Keratinocyte (primary cell): ENCODE measurements at places on chromosomes 5 and 9. TPM values are rescaled to one million over a fixed set of nuclear protein-coding genes. Genes with fewer than 3 reads are reported as not detected.

Gene TENT4A
- 4.0 to 5.9 TPM (median 4.2 TPM) in 3 replicates for polyA plus RNA-seq

Gene NMUR2
- 0.05 TPM in 1 of 3 replicates, not detected in the others for polyA plus RNA-seq

Gene ADAMTS2
- not detected in 3 replicates for polyA plus RNA-seq

Gene BSPRY
- polyA plus RNA-seq: 0.41 to 0.54 TPM (median 0.54 TPM) in 3 replicates

Gene SPAG8
- polyA plus RNA-seq: 0.06 to 0.13 TPM (median 0.08 TPM) in 3 replicates

Gene CER1
- not detected in 3 replicates for polyA plus RNA-seq

Gene CEP120
- 8.4 to 11.7 TPM (median 10.8 TPM) in 3 replicates for polyA plus RNA-seq

Gene IRX2
- 13.8 to 27.1 TPM (median 23.7 TPM) in 3 replicates for polyA plus RNA-seq

Gene KIF27
- polyA plus RNA-seq: 1.0 to 2.2 TPM (median 1.6 TPM) in 3 replicates

Gene MLANA
- polyA plus RNA-seq: not detected in 3 replicates

Gene IFNB1
- polyA plus RNA-seq: 0.07 TPM in 1 of 3 replicates, not detected in the others

Gene ADAMTS6
- 6.7 to 14.7 TPM (median 10.9 TPM) in 3 replicates for polyA plus RNA-seq

Gene OR1J2
- not detected in 3 replicates for polyA plus RNA-seq

Gene ZNF658
- 2.2 to 3.7 TPM (median 3.6 TPM) in 3 replicates for polyA plus RNA-seq

Gene PPP3R2
- polyA plus RNA-seq: not detected in 3 replicates

Gene MLLT3
- polyA plus RNA-seq: 10.6 to 17.0 TPM (median 15.1 TPM) in 3 replicates

Gene MZB1
- polyA plus RNA-seq: 0.13 to 0.27 TPM in 2 of 3 replicates, not detected in the other

Gene HAVCR1
- not detected in 3 replicates for polyA plus RNA-seq

Gene PCDHA9
- 0.01 TPM in 1 of 3 replicates, not detected in the others for polyA plus RNA-seq

Gene GHR
- polyA plus RNA-seq: 1.1 to 2.0 TPM (median 1.8 TPM) in 3 replicates

Gene C1QTNF3
- polyA plus RNA-seq: 0.17 to 1.1 TPM (median 1.0 TPM) in 3 replicates

Gene PCDHA10
- polyA plus RNA-seq: 0.03 to 0.06 TPM (median 0.05 TPM) in 3 replicates

Gene PCDHB2
- polyA plus RNA-seq: 0.26 to 1.1 TPM (median 0.46 TPM) in 3 replicates

Gene LSM11
- 2.1 to 2.7 TPM (median 2.3 TPM) in 3 replicates for polyA plus RNA-seq

Gene ANKDD1B
- polyA plus RNA-seq: 0.27 to 1.4 TPM (median 1.1 TPM) in 3 replicates

Gene INVS
- polyA plus RNA-seq: 16.0 to 21.1 TPM (median 18.2 TPM) in 3 replicates

Gene RANBP17
- 0.65 to 0.97 TPM (median 0.82 TPM) in 3 replicates for polyA plus RNA-seq

Gene PLAC8L1
- polyA plus RNA-seq: 0.63 to 0.69 TPM in 2 of 3 replicates, not detected in the other

Gene SPRY4
- polyA plus RNA-seq: 8.4 to 12.3 TPM (median 10.2 TPM) in 3 replicates

Gene IFNA2
- polyA plus RNA-seq: not detected in 3 replicates
